ENCODE measurements at places on chromosomes 5 and 9.

DNA sequence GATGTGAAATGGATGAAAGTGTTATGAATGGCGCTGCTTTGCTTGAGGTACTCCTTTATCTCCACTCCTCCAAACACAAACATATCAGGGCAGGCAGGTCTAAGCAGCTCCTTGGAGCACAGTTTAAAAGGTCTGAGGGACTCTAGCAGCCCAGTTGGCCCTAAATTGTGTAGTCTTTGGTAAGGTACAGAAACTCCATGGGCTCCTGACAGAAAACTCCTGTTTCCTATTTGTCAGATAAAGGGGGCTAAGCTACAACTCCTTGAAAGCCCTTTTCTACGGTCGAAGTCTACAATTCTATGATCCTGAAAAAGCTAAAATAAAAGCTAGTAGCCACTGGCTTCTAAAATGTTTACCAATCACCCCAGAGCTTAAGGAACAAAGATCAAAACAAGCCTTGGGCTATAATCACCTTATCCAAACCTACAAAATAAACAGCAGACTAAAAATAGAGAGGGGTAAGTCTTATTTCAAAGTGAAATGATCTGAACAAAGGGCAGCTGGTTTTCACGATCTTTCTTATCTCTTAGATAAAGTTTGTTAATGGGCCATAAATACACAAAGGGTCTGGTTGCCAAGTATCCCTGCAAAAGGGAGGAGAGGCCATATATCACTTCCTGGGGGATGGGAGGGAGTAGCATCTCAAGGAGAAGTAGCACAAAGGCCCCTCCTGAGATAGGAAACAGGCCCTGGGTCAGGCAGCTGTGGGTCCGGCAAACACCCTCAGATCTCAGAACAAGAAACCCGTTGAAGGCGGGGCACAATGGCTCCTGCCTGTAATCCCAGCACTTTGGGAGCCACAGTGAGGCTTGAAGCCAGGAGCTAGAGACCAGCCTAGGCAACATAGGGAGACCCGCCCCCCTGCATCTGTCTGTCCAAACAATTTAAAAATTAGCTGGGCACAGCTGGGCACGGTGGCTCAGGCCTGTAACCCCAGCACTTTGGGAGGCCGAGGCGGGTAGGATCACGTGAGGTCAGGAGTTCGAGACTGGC is 28.3 kb upstream of the DENND4C start:
- no peak for DNase-seq

DNA sequence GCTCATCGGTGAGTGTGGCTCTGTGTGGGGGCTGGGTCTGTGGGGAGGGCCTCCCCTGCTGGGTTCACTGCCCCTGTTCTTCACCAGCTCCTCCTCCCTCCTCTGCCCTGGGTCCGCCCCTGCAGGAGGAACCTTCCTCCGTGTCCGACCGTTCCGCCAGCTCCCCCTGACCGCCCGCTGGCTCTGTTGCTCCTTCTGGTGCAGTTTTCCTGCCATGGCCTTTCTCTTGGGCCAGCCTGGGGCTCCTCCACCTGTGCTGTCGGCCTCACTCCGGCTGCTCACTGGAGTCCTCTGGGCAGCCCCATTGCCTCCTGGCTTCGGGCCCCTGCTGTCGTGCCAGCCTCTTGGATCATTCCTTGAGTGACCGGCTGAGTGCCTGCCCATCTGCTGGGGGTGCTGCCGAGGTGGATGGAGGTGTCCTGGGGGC is 12.3 kb downstream of the RNU6ATAC start:
- no peak for DNase-seq

GRCh38 chr5:80372780-80373179 is 35.1 kb upstream of the ZFYVE16 start:
- DNase-seq, result no peak

DNA sequence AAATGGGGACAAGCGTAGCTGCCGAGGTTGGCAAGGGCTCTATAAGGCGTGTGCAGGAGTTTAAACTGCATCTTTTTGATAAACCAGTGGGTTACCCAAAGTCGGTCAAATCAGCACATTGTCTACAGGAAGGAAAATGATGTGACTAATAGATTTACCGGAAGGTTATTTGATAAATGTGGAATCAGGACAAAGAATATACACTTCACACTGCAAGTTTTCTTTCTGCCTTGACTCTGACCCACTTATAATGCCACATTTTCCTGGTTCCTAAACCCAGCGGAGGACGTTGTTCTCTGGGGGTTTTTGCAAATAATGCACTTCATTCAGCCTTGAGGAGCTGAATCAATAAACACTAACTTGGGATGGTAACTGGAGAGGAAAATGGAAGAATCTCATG is 76.8 kb downstream of the TTLL11 start:
- DNase-seq, result no peak

- DNase-seq, result no peak
Observed at GRCh38 chr5:78594021-78594420, 54.6 kb downstream of the LHFPL2 start.

DNA sequence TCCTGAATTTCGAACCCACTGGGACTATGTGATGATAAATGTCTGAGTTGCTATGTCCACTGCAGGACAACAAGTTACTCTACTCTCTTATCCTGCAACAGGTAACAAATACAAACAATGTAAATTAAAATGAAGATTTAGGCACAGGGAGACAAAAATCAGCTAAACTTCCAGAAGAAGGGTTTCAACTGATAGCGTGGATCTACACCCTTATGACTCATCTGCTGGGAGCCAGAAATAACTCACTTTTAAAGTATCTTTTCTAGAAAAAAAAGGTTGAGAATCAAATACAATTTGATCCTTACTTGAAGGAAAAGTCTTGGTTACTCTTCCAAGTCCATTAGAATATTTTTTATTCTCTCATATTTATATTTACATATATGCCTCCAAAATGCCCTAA is 21.4 kb downstream of the PJA2 start:
- no peak for DNase-seq

GRCh38 chr5:19795218-19795617 is 192.8 kb downstream of the CDH18 start:
- no peak for DNase-seq

DNA sequence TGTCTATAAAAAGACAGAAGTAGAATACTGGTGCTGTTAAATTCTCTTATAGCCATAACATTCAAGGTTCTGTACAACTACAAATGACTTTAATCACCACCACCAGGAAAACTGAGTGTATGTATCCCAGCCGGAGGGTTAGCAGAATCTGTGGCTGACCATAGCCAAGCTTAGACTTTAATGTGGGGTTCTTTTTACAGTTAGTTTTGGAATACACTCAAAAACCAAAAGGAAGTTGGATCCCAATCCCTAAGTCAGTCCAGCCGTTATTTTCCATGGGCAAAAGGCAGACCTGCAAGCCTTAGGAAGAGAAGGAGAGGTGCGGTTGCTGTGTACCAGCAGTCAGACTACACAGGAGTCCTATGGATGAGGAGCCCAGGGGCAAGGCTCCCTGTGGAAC is 179.8 kb downstream of the ENC1 start:
- DNase-seq, result no peak

GRCh38 chr9:127014216-127014909 is 99.8 kb downstream of the RALGPS1 start:
- no peak for DNase-seq

DNA sequence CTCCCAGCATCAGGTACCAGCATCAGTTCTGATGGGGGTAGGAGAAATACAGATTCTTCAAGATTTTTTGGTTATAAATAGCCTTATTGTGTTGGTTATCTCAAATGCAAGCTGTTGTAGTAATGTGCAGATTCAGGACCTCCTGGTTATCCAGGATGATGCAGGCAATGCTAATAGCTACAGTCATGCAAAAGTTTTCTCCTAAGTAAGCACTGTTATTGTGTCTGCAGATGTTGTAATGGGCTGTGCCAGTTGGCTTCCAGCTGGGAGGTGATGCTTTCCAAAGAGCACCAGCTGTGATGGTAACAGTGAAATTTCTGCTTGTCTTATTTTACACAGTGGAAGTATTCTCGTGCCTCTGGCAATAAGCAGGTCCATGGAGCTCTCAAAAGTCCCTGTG is 719.2 kb upstream of the CTNND2 start:
- DNase-seq, result no peak

DNA sequence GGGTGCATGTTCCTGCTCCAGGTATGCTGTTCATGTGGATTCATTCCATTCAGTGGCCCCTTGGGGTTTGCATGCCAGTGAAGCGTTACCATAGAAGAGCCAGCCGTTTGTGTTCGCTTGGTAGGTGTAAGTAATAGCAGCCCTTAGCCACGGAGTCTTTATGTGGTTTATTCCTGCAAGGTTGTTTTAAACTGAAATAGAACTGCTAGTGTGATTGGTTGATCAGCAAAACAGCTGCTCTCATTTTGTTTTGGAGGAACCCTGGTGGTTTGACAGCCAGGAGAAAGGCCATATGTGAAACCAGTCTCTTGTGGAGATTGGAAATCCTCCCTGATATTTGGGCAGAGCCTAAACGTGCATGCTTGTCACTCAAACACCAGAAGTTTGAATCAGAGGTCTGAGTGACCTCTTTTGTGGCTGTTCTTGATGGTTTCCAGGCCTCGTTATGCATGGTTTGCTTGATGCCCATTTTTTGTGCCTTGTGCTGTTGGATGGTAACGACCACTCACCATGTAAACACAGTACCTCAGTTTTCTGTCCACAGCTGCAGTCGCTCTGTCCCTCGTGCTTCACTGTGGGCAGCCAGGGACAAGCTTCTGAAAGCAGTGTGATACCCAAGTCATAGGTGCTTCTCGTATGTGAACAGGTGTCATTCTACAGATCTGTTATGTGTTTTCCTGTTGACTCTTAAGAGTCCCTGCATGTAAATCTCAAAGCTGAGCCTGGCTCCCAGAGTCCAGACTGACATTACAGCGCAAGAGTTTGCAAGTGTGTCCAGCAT is 58.3 kb upstream of the NXNL2 start:
- no peak for DNase-seq

DNA sequence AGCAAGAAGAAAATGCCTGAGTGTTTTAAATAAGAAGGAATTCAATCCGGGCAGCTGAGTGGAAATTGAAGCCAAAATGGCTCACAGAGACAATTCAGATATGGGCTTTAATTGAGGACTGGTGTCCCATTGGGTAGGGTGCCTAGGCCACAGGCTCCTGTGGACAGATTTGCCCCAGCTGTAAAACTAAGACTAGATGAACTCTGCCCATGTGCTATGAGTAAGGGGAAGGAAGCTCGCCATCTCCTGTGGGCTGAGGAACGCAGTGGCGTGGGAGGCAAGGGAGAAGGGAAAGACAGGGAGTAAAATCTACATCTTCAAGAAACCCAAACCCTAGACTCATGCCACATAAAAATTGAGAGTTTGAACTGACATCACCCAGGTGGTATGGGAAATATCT is 66.1 kb downstream of the KLHL3 start:
- no peak for DNase-seq

DNA sequence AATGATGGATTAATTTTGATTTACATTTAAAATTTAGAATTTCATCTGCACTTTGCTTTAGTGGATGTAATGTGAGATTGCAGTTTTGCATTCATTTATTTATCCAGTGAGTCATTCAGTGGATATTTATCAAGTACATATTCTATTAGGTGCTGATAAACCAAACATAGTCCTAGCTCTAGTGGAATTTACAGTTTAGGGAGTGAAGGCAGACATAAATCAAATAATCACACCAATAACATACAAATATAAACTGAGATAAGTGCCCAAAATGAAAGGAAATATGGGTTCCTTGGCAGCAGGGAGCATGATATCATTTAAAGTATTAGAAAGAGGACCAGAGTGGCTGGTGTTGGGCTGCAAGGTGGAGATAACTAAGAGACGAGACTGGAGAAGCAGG is 14.7 kb upstream of the NIPBL start:
- DNase-seq, result no peak

GRCh38 chr9:128921881-128922763 is 1.3 kb downstream of the PHYHD1 start:
- DNase-seq, result no peak

DNA sequence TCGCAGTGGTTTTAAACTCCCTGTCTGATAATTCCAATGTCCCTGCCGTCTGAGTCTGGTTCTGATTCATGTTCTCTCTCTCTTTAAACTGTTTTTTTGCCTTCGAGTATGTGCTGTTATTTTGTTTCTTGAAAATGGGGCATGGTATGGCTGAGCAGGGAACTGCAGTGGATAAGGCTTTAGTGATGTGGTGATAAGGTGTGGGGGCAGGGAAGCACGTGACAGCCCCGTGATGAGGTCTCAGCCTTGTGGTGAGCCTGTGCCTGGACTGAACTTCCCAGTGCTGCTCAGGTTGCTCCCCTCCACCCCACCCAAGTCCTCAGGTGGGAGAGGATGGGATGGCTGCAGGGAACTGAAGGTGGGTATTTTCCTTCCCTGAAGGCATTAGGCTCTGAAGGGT is 5.5 kb upstream of the ZNF354B start:
- no peak for DNase-seq

- DNase-seq, result no peak
Observed at GRCh38 chr9:107447834-107448233, 41.7 kb downstream of the KLF4 start.

DNA sequence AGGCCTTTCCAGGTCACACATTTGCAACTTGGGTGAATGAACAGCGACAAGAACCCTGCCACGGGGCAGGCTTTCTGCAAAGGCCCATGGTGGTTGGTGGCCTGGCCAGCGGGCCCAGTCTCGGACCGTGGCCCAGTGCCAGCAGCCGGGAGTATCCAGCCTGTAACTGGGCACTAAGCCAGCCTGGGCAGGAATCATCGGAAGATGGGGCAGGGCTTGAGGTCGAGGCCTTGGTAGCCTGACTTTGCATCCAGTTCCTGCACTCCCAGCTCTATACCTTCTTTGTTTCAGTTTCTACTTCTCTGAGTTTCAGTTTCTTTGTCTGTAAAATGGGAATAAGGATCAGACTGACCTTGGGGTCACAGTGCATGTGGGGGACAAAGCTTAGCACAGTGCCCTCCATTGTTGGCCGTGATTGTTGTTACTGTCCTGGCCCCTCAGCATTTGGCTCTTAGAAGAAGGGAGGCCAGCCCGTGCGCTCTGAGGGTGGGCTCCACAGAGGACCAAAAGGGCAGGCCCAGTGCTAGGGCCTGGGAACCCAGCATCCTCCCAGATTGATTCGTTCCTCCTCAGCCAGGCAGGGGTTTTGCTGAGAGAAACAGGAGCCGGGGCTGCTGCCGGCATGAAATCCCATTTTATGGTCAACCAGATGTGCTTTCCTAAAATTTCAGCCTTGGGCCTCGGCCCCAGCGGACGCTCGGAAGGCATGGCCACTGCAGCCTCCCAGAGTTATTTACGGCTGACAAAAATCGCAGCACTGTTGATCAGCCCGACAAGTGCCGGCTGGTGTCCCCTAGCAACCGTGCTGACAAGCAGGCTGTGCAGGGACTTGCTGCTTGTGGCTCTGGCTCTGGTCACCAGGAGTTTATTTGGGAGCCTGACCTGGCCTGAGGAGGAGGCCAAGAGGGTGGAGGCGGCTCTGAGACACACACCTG is 43.6 kb downstream of the JADE2 start:
- DNase-seq, result no peak
